Activated T-cell treated with anti-CD3 and anti-CD28 coated beads, Interleukin-2, amount 50 U/mL, for 48 hours (primary cell): ENCODE measurements at places on chromosomes 1 and 21.
A peak's percentile ranks its signal among the peaks of the same experiment; 100 is the strongest.

- no peak for DNase-seq
These were observed 137.9 kb upstream of the F3 start for GRCh38 chr1:94679332-94680038.

GRCh38 chr1:32612189-32612881, 38.0 kb downstream of the ZBTB8OS start:
- peak; percentile 71 for DNase-seq

- DNase-seq, result no peak
These were observed 814.4 kb upstream of the RGS18 start for GRCh38 chr1:191343816-191344215.

GRCh38 chr1:225750420-225750819, 27.2 kb upstream of the SRP9 start:
- DNase-seq, result no peak

GRCh38 chr1:204520834-204521709, 4.9 kb downstream of the MDM4 start:
- peak; percentile 46 for DNase-seq

GRCh38 chr21:29873908-29874307, 65.9 kb downstream of the GRIK1 start:
- no peak for DNase-seq
